Uterus (tissue), 4 donors: ENCODE measurements at places on chromosomes 5 and 9. TPM values are rescaled to one million over a fixed set of nuclear protein-coding genes. Genes with fewer than 3 reads are reported as not detected.

- H3K27me3 ChIP-seq = no peaks in the 10 kb centered on the region
- H3K36me3 ChIP-seq = no peaks in the 10 kb centered on the region
- H3K27ac ChIP-seq = peak overlapping the region; percentile 91
- no peak for DNase-seq
- peak overlapping the region; percentile 86 for H3K4me3 ChIP-seq
- peaks cover 6% of the 10 kb centered on the region for H3K4me1 ChIP-seq
Observed at GRCh38 chr5:178625679-178626483, 969 bp downstream of the CLK4 start.

NDFIP1 gene
- total RNA-seq = 92.7 TPM

IL5 gene
- total RNA-seq = not detected

CDKN2B gene
- 4.0 TPM for total RNA-seq

DNA sequence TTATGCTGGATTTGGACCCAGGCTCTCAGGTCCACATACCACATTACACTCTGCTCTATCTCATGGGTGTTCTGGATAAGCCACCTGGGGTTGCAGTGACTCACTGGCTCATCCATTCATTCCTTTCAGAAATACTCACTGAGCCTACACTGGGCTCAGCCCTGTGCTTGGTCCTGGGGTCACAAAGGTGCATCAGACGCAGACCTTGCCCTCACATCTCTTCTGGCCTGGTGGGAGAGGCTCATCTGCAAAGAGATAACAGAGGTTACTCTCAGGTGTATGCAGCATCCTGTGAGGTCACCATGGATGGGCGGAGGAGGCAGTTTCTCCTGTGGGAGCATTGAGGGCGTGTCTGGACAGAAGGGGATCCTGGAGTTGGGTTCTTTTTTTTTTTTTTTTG is 12.1 kb downstream of the CDHR2 start:
- no peak for DNase-seq
- H3K27ac ChIP-seq = no peak overlapping the region
- H3K27me3 ChIP-seq = no peaks in the 10 kb centered on the region
- H3K4me3 ChIP-seq = no peak overlapping the region

MLANA gene
- total RNA-seq = not detected

IL13 gene
- not detected for total RNA-seq

DNA sequence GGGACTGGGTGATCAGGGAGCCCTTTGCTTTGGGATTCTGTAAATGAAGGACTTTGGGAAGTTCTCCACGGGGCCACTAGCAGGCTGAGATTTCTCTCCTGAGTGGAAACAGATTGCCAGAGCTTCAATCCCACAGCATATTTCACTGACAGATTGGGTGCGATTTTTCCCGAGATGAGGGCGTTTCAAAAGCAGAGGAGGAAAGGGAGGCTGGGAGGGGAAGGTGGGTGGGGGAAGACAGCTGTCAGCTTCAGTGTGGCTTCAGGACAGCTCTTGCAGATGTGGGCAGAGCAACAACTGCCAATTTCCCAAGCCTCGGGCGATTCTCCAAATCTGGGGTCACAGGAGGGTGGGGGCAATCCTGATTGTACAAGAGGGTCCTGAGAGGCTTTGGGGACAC is 258.5 kb upstream of the ADRA1B start:
- no peak for DNase-seq
- no peak overlapping the region for H3K4me3 ChIP-seq
- no peaks in the 10 kb centered on the region for H3K36me3 ChIP-seq
- H3K27ac ChIP-seq = no peak overlapping the region

RNF183 gene
- not detected for total RNA-seq

DNA sequence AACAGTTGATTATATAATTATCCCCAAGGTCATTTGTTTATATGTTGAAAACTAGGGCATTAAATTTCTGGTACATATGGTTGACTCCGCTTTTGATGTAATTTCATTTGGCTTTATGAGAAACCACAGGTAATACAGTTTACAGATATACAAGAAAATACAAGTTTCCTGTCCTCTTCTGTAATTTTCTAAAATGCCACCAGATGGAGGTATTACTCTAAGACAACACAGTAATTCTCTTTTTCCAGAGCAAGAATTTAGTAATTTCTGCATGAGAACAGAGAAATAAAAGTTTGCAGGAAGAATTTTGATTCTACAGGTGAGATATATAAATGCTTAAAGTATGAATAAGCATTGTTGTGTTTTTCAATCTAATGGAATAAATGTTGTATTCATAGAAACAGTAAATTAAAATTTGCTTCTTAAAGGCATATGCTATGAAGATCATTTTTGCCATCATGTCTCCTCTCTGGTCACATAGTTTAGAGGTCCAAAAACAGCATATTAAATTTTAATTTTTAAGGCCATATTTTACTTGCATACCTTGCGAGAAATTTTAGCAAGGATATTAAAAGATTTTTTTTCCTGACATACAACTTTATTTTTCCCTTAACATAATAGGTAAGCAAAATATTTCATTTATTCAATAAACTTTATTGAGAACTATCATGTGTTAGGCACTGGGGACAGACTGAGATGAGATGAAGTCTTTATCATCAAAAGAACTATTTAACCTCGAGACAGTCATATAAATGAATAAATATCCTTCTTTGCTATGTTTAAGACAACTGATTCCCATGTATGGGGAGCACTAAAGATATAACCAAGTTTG is 22.7 kb downstream of the CHD1 start:
- no peaks in the 10 kb centered on the region for H3K36me3 ChIP-seq
- no peak overlapping the region for H3K4me3 ChIP-seq
- DNase-seq = no peak
- no peaks in the 10 kb centered on the region for H3K27me3 ChIP-seq

DNA sequence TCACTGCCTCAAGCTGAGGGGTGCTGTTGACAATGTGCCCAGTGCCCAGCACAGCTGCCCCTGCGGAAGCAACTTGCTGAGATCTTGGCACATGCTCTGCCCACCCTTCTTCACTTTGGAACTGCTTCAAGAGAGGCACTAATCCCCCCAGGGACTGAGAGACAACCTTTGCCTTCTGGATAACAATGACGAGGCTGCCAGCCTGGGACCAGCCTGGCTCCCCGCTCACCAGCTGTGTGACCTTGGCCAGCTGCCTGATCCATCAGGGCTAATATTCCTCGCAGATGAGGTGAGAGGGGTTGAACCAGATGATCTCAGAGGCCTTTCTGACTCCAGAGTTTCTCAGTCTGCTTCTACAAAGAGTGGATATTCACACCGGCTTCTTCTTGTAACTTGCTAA is 81.0 kb downstream of the SHB start:
- H3K27ac ChIP-seq = no peak overlapping the region
- H3K4me1 ChIP-seq = no peaks in the 10 kb centered on the region
- no peak overlapping the region for H3K4me3 ChIP-seq
- no peaks in the 10 kb centered on the region for H3K36me3 ChIP-seq
- H3K27me3 ChIP-seq = no peaks in the 10 kb centered on the region
- DNase-seq = no peak

- no peaks in the 10 kb centered on the region for H3K36me3 ChIP-seq
- no peak overlapping the region for H3K4me3 ChIP-seq
- H3K4me1 ChIP-seq = peaks cover 11% of the 10 kb centered on the region
- no peaks in the 10 kb centered on the region for H3K27me3 ChIP-seq
- H3K27ac ChIP-seq = peak overlapping the region; percentile 81
- no peak for DNase-seq
Observed at GRCh38 chr5:172840432-172841154, 6.5 kb downstream of the ERGIC1 start.

LHX3 gene
- total RNA-seq = not detected

LSM11 gene
- total RNA-seq = 2.8 TPM
